ENCODE measurements at places on chromosomes 1 and 21.

DNA sequence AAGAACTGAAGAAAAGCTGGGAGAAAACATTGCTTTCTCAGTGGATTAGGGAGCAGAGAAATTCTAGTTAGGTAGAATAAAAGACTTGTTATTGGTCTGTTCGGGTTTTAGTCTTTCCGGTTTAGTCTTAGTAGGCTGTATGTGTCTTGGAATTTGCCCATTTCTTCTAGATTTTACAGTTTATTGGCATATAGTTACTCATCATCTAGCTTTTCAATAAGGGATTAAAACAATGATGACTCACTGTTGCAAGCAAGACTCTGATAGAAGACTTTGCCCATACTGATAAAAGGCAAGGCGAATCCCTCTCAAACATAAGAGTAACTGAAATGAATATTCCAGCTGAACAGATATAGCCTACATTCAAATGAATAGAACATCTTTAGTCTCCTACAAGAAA, 62.3 kb downstream of the GPR137B start:
- DNase-seq, result no peak

- DNase-seq, result peak; percentile 20
Observed at GRCh38 chr1:28926629-28927265, 12.4 kb downstream of the EPB41 start.

DNA sequence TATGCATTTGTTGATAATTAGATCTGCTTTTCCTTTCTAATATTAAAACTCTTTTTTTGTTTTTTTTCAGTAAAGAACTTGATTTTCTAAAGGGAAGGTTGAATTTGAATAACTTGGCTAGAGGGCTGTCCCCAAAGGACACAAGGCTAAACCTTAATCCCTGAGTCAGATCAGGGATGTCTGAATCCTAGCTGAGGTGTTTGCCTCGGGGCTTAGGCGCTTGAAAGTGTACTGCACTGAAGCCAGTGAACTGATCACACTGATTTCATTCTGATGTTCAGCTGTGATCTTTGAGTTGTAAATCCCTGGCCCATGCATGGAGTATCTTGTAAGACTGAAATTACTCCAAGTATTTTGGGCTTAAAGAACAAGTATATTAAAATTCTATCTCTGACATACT, 42.8 kb downstream of the MTR start:
- DNase-seq, result no peak

GRCh38 chr1:19390901-19391595, 78.9 kb downstream of the SLC66A1 start:
- DNase-seq, result peak; percentile 80

DNA sequence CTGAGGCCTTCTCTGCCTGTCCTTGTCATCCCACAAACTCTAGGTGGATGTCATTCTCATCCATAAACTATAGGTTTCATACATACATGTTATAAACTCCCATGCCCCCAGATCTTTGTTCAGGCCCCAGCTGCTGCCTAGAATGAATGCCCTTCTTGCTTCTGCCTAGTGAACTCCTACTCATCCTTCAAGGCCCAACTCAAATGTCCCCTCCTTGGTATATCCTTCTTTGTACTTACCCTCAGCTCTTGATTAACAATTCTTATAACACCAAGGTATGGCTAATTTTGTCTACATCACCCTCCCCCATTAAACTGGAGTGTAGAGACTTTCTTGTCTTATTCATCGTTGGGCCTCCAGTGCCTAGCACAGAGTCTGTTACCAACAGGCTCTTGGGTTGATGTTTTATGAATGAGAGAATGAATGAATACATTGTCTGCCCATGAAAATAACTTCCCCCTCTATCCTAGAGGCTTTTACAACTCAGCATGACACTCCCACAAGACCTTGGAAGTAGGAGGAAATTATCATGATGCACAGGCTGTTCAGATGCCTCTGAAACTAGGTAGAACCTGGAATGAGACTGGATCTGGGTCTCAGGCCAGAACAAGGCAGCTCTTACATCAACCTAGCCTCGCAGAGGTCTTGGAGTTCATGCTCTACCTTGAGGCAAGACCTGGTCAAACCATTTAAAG, 26.9 kb downstream of the EPHB2 start:
- DNase-seq, result no peak
